ENCODE measurements at places on chromosomes 7 and 10.
A peak's percentile ranks its signal among the peaks of the same experiment; 100 is the strongest.

- H3K27me3 ChIP-seq = no peaks in the 10 kb centered on the region
- DNase-seq = no peak
- H3K4me3 ChIP-seq = peak overlapping the region; percentile 54
- H3K4me1 ChIP-seq = no peaks in the 10 kb centered on the region
- peak overlapping the region; percentile 97 for H3K27ac ChIP-seq
- H3K36me3 ChIP-seq = no peaks in the 10 kb centered on the region
These were observed 3.4 kb downstream of the TRIM8 start for GRCh38 chr10:102647443-102648268.

GRCh38 chr7:43010061-43010460 is 77.9 kb downstream of the MRPL32 start:
- no peak overlapping the region for H3K27ac ChIP-seq
- no peak for DNase-seq
- H3K4me1 ChIP-seq = no peaks in the 10 kb centered on the region

GRCh38 chr7:141207661-141208060 is 133.8 kb downstream of the TMEM178B start:
- no peak overlapping the region for H3K27ac ChIP-seq
- H3K27me3 ChIP-seq = no peaks in the 10 kb centered on the region
- no peaks in the 10 kb centered on the region for H3K36me3 ChIP-seq
- H3K4me3 ChIP-seq = no peak overlapping the region

DNA sequence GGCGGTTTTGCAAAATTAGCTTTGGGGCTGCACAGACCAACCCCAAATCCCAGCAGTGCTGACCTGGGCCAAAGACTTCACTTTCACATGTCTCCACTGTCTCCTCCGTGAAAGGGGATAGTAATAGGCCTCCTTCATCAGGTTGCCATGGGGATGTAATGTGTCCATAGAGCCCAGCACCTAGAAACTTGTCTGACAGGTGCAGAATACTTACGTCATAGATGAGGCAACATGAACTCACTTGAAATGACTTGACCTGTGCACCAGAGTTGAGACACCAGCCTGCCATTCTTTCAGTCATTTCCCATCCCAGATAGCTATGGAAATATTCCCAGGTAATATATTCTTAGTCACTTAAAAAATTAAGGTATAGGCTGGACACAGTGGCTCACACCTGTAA is 94.2 kb downstream of the INSYN2A start:
- no peak overlapping the region for H3K4me3 ChIP-seq
- DNase-seq = no peak
- no peaks in the 10 kb centered on the region for H3K27me3 ChIP-seq
- no peak overlapping the region for H3K27ac ChIP-seq

DNA sequence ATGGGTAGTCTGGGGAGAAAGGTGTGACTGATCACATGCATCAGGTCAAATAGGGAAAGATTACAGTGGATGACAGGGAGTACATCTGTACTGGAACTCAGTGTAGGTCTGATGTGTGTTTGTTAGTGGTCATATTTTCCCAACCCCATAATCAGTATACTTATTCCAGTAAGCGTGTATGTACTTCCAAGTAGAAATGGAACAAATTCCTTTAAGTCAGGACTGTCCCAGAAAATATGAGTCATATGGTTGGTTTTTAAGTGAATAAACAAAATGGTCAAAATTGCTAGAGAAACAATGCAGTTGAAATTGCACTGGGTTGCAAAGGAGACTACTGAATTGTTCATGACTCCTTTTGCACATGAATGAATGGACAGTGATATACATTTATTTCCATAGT is 118.8 kb upstream of the MYO3A start:
- no peaks in the 10 kb centered on the region for H3K27me3 ChIP-seq
- no peak overlapping the region for H3K27ac ChIP-seq
- DNase-seq = no peak
- no peaks in the 10 kb centered on the region for H3K36me3 ChIP-seq

DNA sequence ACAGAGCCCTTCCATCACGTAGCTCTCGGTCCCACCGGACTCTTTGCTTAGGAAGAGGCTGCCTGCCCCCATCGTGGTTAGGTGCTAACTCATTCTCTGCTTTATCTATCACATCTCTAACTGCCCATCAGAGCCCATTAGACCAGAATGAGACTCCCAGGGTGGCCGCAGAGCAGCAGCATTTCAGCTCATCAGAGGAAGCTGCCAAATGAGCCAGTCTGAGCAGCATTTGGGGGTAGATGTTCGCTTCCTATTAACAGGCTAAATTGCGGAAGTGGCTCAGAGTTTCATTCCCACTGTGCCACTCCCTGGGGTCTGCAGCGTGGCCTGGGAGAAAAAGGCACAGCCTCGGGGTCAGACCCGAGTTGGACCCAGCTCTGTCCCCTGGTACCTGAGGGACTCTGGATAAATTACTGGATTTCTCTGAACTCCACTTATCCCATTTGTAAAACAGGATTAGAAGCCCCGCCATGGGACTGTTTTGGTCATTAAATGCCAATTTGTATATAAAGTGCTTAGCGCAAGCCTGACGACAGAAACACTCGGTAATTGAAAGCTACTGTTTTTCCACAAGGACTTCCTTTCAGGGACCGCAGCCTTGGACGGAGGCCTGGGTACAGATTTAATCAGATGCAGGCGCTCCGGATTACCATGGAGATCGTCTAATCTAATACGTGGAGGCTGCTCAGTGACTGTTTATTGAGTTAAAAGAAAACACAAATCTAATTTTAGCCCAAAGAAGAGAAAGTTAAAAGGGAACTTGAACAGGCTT is 73.8 kb upstream of the PRLHR start:
- peak overlapping the region; percentile 48 for H3K27ac ChIP-seq
- H3K36me3 ChIP-seq = no peaks in the 10 kb centered on the region
- no peak for DNase-seq
- no peak overlapping the region for H3K4me3 ChIP-seq
- H3K4me1 ChIP-seq = peaks cover 8% of the 10 kb centered on the region
- no peaks in the 10 kb centered on the region for H3K27me3 ChIP-seq

- no peaks in the 10 kb centered on the region for H3K27me3 ChIP-seq
- no peaks in the 10 kb centered on the region for H3K36me3 ChIP-seq
- H3K4me3 ChIP-seq = no peak overlapping the region
- H3K4me1 ChIP-seq = peaks cover 4% of the 10 kb centered on the region
These were observed 340.0 kb upstream of the MEOX2 start for GRCh38 chr7:16026253-16027020.

- no peaks in the 10 kb centered on the region for H3K4me1 ChIP-seq
- H3K36me3 ChIP-seq = no peaks in the 10 kb centered on the region
- no peak overlapping the region for H3K4me3 ChIP-seq
These were observed 10.2 kb upstream of the GDF2 start for GRCh38 chr10:47311932-47312662.

GRCh38 chr7:36238138-36238537 is 85.1 kb downstream of the EEPD1 start:
- DNase-seq = no peak
- H3K27me3 ChIP-seq = no peaks in the 10 kb centered on the region
- H3K36me3 ChIP-seq = no peaks in the 10 kb centered on the region
- no peak overlapping the region for H3K4me3 ChIP-seq
- H3K4me1 ChIP-seq = no peaks in the 10 kb centered on the region
- H3K27ac ChIP-seq = no peak overlapping the region

DNA sequence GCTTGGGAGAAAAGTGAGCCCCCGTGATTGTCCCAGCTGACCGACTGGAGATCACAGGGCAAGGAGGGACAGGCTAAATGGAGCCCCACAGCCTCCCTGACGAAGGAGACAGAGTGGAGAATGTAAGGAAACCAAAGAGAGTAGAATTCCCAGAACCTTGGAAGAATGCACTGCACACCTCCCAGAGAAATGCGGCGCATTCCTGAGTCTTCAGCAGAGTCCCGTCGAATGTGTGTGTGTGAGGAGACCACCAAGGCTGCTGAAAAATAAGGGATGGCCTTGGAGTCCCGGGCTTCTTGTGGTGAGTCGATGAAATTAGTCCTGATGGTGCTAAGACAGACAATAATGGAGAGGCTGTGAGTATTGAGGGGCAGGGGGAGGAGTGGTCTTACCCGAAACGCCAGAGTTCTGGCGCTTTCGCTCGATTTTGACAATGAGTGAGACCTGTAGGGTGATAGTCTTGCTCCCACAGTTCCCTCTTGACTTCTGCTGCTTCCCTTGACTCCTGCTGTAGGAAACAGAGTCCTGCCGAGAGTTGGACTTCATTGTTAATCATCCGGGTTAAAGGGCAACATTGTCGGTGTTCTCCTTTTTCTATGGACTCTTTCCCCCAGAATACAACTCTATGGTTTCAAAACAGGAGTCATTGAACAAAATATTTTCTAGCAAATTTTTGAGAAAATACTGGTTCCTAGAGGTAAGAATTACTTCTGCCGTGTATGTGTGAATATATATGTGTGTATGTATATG is 103.2 kb downstream of the CNNM2 start:
- no peak overlapping the region for H3K4me3 ChIP-seq
- H3K27me3 ChIP-seq = no peaks in the 10 kb centered on the region
- no peaks in the 10 kb centered on the region for H3K4me1 ChIP-seq
- H3K36me3 ChIP-seq = no peaks in the 10 kb centered on the region
- no peak overlapping the region for H3K27ac ChIP-seq
- no peak for DNase-seq

Measured in uterus (tissue), 4 donors.